ENCODE measurements at places on chromosomes 12 and 14.

- no peak for DNase-seq
Measured at GRCh38 chr12:124757329-124757728, 106.3 kb downstream of the SCARB1 start.

- DNase-seq = no peak
Measured at GRCh38 chr12:77625441-77625840, 205.3 kb upstream of the NAV3 start.

GRCh38 chr12:110109037-110109836 lies 14.9 kb upstream of the IFT81 start:
- no peak for DNase-seq

GRCh38 chr14:85439696-85440328 lies 90.1 kb upstream of the FLRT2 start:
- no peak for DNase-seq

DNA sequence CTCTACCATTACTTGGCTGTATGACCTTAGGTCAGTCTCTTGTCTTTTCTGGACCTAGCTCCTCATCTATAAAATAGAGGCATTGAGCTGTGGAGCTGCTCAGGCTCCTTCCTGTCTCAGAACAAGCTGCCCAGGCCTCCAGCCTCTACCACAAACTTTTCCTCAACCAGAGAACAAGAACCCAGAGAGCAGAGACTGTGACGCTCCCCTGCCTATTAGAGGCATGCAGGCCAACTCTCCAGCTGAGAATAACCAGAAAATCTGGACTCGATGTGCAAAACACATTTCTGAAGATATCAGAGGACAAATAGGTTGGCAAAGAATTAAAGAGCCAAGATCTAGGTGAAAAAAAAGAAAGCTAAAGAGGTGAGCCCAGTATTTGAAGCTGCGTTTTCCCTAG lies 17.8 kb upstream of the PNMA1 start:
- no peak for DNase-seq

GRCh38 chr12:69687390-69687789 lies 11.7 kb downstream of the BEST3 start:
- no peak for DNase-seq

- DNase-seq = no peak
Measured at GRCh38 chr12:29653286-29653685, 130.5 kb downstream of the TMTC1 start.

DNA sequence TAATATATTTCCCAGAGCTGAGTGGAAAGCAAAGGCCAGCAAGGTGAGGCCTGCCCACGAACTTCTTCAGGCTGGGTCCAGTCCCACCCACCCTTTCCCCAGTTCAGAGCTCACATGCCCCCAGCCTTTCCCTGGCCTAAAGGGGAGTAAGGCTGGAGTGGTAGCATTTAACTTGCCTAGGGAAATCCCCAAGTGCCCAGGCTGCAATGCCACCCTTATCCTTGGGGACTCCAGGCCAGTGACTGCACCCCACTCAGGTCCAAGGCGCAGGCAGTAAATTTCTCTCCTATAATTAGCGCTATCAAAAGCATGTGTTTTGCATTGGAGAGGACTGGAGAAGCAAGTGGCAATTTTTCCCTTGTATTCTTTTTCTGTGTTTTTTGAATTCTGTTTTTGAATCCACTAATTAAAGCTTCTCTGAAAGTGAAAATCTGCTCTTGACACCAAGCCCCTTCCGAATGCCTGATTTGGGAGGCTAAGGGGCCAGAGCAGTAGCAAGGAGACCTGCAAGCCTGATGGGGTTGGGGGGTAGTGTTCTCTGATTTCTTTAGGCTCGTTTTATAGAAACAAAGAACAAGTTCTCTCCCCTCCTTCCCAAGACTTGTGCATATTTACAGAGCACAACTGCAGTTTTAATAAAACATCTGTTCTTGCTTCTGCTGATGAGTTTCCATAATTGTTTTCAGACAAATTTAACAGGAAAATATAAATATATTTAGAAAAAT lies 3.5 kb upstream of the HOXC6 start:
- no peak for DNase-seq

GRCh38 chr12:24719293-24719721 lies 229.6 kb downstream of the BCAT1 start:
- no peak for DNase-seq

- no peak for DNase-seq
Measured at GRCh38 chr14:100454437-100454836, 131.3 kb downstream of the SLC25A47 start.

DNA sequence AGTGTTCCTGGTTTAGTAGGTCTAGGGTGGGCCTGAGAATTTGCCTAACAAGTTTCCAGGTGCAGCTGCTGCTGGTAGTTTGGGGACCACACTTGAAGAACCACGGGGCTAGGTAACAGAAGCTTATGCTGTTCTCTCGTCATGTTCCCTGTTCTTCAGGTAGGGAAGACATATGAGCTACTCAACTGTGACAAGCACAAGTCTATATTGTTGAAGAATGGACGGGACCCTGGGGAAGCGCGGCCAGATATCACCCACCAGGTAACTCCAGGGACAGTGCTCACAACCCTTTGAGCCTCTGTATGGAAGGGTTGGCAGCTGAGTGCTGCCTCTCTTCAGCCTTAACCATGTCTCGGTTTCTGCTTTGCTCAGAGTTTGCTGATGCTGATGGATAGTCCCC lies 3.5 kb downstream of the EMG1 start:
- DNase-seq = no peak

DNA sequence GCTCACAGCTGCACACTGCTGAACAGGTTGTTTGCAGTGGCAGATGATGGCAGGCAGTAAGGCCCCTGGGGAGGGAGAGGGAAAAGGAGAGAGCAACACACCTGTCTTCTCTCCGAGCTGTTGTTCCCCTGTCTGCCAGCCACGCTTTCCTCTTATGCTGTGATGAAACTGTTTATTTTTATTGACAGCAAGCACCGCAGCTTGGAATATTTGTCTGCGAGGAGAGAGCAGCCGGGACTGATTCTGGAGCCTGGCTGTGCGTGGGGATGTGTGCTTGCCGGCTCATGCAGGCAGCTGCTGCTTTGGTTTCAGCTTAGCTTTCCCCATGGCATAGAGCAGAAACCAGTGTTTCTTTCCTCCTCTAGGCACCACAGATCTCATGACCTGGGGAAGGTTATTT lies 58.7 kb upstream of the KCNA5 start:
- DNase-seq = peak; percentile 58

- no peak for DNase-seq
Measured at GRCh38 chr14:65788876-65789275, 376.3 kb downstream of the FUT8 start.

- no peak for DNase-seq
Measured at GRCh38 chr12:56922031-56922430, 12.2 kb downstream of the SDR9C7 start.

DNA sequence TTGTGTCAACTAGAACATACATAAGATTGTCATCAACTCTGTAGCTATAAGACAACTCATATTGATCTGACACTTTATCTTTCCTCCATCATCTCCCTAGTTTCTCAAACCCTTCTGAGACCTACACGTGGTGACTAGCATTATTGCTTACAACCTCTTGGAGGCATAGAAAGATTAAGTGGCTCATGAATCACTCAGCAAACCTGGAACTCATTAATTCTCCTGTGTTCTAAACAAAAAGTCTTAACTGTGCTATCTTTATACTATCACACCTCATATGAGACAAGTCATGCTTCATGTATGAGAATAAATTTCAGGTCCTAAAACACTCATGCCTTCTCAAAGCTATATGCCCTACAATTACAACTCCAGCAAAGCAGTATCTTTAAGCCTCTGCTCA lies 408.6 kb upstream of the SYT1 start:
- no peak for DNase-seq

- DNase-seq = no peak
Measured at GRCh38 chr14:99212646-99213045, 59.4 kb downstream of the BCL11B start.

GRCh38 chr14:76918782-76919394 lies 92.7 kb downstream of the LRRC74A start:
- DNase-seq = no peak

- no peak for DNase-seq
Measured at GRCh38 chr12:131895640-131896079, 1.2 kb downstream of the ULK1 start.

GRCh38 chr12:70843363-70843762 lies 77.2 kb downstream of the PTPRR start:
- DNase-seq = no peak

Measured in NCI-H1930 (cell line).